Left lobe of liver (tissue), 2 donors: ENCODE measurements at places on chromosomes 7 and 10.

- no peak for DNase-seq
These were observed 140.3 kb upstream of the TCF7L2 start for GRCh38 chr10:112809736-112810135.

DNA sequence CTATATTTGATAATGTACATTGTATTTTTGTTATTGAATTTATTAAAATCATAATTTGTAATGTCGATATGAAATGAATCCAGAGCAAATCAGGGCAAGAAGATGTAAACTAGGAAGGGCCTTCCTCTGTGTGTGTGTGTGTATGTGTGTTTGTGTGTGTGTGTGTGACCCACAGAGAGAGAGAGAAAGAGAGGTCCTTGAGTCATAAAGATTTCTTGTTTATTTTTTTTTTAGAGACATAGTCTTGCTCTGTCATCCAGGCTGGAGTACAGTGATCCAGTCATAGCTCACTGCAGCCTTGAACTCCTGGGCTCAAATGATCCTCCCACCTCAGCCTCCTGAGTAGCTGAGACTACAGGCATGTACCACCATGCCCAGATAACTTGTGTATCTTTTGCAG is 50.7 kb downstream of the INPP5F start:
- no peak for DNase-seq

GRCh38 chr10:8725343-8725742 is 670.9 kb downstream of the GATA3 start:
- DNase-seq, result no peak

DNA sequence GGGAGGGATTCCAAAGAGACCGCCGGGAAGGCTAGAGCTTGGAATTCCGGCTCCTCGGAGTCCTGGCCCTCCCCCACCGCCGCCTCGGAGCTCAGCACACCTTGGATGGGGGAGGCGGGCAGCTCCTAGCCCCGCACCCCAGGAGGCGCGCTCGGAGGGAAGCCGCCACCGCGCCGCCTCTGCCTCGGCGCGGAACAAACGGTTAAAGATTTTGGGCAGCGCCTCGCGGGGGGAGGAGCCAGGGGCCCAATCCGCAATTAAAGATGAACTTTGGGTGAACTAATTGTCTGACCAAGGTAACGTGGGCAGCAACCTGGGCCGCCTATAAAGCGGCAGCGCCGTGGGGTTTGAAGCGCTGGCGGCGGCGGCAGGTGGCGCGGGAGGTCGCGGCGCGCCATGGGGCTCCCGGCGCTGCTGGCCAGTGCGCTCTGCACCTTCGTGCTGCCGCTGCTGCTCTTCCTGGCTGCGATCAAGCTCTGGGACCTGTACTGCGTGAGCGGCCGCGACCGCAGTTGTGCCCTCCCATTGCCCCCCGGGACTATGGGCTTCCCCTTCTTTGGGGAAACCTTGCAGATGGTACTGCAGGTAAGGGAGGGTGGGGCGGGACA is at the start of gene CYP26A1:
Gene CYP26A1 (plus strand): TSS at position 355 of the 608 bp plus-strand sequence. CDS start 42 bp downstream, at position 397.
- DNase-seq, result peak; percentile 69
